ENCODE measurements at places on chromosomes 7 and 10.

GRCh38 chr10:84478151-84478550, 149.8 kb downstream of the CCSER2 start:
- no peak for DNase-seq

DNA sequence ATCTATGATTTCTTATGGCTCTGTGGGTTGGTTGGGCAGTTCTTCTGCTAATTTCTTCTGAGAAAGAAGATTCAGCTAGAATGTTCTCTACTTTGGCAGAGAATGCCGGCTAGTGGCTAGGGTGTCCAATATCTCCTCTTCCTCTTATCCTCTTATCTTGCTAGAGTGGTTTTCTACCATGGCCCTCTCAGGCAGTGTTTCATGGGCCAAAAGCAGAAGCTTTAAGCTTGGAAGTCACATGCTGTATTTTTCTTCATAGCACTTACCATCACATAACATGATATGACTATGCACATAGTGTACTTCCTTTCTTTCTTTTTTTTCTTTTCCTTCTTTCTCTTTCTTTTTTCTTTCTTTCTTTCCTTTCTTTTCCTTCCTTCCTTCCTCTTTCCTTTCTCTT, 140.0 kb downstream of the ITGB8 start:
- DNase-seq, result no peak

- no peak for DNase-seq
These were observed 65.3 kb downstream of the SEPTIN7 start for GRCh38 chr7:35866186-35866585.

DNA sequence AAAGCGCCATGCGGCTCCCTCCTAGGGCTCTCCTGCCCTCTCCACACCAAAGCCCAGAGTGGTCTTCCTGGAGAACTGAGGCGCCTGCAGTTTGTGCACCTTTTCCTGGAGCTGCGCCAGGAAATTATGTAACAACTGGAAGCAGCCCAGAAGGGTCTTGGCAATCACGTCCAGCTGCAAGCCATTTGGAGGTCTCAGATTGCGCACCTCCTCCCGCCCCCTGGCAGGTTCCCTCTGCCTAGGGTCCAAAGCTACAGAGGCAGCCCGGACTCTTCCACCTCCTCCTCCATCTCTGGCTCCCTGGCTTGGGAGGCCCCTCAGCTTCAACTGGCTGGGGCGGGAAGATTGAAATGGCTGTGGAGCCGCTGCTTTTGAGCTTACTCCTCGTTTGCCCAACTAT, 34.0 kb upstream of the SFTPD start:
- DNase-seq, result no peak

DNA sequence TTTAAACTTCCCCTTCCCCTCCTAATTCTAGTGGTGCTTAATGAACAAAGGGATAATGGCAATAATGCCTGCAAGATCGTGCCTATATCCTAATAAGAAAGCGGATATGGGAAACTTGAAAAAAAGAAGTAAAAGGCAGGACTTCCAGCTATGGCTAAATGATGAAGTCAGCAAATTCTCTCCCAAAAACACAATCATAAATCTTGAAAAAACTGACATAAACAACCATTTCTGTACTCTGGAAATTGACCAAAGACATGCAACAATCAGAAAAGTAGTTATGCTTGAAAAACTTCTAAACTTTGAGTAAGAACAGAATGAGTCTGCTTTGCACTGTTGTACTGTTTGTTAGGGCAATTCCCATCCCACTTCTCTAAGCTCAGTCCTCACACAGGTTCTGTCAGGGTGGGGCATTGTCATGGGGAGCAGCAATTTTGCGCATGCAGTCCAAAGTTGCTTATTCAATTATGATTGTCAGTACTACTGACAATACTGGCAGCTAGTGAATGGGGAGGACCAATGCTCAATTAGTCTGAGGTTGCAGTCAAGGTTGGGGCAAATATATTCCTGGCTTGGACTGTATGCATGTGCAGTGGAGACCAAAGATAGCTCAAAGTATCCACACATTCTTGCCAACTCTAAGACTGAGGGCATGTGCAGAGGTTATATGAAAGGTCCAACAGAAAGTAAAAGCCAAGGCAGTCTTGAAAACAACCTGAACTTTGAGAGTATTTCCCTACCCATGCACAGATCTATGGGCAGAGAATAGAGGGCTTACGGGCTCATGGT, 34.1 kb upstream of the ARHGAP22 start:
- DNase-seq, result no peak

DNA sequence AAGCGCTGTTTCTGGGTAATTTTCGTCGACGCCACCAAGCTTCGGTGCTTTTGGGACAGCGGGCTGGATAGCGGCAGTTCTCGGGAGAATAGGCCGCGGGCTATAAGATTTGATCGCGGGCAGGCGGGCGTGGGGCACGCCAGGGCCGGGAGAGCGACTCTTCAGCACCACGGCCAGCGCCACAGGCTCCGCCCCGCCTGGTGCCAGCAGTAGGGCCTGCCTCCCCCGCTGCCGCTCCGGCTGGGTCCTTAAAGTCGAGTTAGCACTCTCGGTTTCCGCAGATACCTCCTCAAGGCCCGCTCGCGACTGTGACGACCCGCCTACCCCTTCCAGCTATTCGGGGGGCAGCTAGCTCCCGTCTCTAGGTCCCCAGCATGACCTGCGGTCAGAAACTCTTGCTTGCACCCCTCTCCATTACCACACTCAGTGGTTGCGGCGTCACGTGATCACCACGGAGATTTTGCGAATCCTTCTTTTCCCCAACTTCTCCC, 9.4 kb downstream of the NXPH1 start:
- DNase-seq, result no peak

GRCh38 chr10:122018951-122019413, 30.0 kb downstream of the TACC2 start:
- no peak for DNase-seq

GRCh38 chr10:8346861-8347260, 292.4 kb downstream of the GATA3 start:
- no peak for DNase-seq

- DNase-seq, result no peak
These were observed 124.2 kb downstream of the RGS10 start for GRCh38 chr10:119418362-119418761.

GRCh38 chr7:48252995-48253394, 81.7 kb downstream of the ABCA13 start:
- no peak for DNase-seq

- no peak for DNase-seq
These were observed 431 bp downstream of the ZYX start for GRCh38 chr7:143381427-143382125.

DNA sequence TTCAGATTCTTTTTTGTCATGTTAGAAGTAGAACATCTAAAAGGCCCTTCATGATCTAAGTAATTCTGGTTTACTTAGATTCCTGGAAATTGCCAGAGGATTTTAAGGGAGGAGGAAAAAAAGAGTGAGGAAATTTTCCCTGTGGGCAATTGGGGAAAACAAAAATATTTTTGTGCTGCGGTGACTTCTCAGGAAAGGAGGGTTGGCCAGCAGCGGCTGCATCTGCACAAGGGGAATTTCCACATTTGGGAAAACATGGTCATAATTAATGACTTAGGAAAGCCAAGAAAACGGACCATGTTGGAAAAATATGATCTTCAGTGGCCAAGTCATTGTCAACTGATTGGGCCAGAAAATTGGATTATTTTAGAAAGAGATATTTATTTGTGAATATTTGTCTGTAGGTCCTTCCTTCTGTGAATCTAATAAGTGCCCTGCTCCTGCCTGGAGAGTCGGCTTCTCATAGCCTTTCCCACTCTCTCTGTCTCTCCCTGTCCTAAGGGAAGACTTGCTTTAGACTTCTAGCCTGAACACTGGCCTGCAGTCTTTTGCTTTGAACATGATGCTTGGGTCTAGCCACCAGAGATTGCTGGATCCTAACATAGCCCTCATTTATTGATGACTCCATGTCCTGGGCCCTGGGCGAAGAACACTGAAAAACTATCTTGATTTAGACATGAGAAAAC, 124.2 kb upstream of the MKLN1 start:
- no peak for DNase-seq

DNA sequence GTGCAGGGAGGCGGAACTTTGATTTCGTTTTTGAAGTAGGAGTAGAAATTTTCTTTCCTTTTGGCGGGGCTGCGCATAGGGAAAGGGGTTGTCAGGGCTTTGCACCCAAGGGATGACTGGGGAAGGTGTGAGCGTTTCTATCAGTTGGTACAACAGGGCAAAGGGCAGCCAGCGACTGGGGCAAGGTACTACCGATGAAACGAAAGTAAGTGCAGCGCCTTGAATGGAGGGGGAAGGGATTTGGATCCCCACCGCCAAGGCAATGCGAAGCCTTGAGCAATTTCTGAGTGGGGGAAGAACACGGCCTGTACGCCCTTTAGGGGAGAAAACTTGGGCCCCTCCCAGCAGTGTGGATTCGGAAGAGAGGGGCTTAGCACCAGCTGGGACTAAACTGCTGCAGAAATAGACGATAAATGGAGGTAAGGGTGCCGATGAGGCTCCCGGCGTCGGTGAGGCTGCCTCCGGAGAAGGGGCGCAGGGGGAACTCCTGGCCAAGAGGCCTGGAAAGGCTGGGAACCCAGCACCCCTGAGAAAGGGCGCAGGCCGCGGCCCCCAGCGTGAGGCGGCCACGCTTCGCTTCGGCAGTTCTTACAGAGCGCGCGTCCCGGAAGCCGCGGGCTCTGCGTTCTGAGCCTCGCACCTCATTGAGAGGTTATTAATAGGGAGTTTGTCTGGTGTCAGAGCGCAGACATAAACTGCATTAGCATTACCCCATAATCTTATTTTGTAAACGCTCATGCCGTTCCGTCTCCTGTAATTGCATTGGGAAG, 10.0 kb upstream of the TLX1 start:
- peak; percentile 19 for DNase-seq

GRCh38 chr10:97032624-97033023, 153.1 kb downstream of the SLIT1 start:
- DNase-seq, result no peak

GRCh38 chr10:33271969-33272583, 62.4 kb downstream of the NRP1 start:
- no peak for DNase-seq

- no peak for DNase-seq
These were observed 3.3 kb upstream of the UNCX start for GRCh38 chr7:1229202-1229947.

All from effector CD4-positive, alpha-beta T cell (primary cell).